ENCODE measurements at places on chromosomes 2 and 18.

DNA sequence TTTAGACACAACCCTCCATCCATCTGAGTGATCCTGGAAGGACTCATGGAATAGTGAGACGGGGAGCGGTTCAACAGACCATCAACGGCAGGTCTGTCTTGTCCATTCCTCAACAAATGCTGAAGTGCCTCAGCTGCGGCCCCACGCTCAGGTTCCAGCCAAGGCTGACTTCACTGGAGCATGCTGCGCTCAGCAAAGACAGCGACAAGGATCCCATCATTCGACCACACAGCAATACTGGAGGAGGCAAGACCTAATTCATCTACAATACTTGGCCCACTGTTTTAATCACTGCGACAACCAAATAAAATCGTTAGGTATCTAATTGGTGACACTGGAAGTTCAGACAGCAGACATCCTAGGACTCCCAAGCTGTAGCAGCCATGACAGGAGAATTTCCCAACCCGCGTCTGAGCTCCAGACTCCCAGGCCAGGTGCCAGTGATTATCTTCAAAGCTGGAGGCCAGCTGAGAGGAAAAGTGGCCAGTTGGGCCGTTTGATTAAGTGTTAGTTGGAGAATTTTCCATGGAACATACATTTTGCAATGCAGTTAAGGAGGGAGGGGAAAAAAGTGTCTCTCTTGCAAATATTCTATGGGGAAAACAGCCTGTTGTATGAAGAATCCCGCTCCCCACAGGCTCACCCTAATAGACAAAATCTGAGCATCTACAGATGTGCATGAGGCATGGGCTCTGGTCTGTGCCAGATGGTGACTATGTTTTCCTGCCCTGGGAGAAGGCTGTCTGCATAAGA lies 92.5 kb upstream of the SLC35G4 start:
- no peak for DNase-seq

- no peak for DNase-seq
These were observed 59.4 kb upstream of the RPE start for GRCh38 chr2:209942936-209943605.

DNA sequence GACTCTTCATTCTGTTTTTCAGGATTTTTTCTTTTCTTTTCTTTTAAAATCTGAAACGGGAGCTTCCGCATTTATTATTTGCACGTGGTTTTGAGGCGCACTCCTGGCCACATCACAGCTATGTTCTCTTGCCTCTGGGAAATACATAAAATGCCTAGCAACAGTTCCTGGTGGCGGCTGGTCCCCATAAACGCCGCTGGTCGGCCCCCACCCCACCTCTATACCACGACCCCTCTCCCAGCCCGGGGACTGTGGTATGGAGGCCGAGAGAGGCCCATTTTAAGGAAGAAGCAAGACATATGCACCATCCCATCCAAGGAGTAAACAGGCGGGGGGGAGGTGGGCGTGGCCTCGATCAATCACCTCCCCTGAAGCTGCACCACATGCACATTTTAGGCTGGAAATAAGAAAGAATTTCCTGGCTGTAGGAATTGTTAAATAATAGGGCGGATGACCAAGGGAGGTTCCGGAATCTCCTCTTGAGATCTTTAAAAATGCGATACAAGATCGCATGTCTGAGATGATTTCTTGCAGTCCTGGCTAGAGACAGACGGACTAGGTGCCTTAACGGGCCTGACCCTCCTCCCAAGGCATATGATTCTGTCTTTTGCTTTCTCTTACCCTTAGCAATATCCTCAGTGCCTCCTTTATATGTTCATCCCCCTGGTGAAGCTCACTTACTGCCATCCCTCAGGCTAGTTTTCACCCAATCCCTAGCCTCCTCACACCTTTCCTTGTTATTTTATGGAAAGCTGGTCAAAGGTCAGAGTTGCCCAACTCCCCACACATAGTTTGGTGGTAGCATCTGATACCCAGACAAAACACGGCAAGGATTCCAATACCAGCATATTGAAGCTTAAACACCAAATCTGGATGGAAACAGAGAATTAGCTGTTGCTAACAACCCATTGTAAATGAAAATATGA lies 82.4 kb downstream of the BCL2 start:
- DNase-seq: no peak

GRCh38 chr2:133135035-133135654 lies 433.1 kb downstream of the NCKAP5 start:
- DNase-seq: no peak

GRCh38 chr18:27860011-27860410 lies 316.9 kb downstream of the CDH2 start:
- DNase-seq: no peak

DNA sequence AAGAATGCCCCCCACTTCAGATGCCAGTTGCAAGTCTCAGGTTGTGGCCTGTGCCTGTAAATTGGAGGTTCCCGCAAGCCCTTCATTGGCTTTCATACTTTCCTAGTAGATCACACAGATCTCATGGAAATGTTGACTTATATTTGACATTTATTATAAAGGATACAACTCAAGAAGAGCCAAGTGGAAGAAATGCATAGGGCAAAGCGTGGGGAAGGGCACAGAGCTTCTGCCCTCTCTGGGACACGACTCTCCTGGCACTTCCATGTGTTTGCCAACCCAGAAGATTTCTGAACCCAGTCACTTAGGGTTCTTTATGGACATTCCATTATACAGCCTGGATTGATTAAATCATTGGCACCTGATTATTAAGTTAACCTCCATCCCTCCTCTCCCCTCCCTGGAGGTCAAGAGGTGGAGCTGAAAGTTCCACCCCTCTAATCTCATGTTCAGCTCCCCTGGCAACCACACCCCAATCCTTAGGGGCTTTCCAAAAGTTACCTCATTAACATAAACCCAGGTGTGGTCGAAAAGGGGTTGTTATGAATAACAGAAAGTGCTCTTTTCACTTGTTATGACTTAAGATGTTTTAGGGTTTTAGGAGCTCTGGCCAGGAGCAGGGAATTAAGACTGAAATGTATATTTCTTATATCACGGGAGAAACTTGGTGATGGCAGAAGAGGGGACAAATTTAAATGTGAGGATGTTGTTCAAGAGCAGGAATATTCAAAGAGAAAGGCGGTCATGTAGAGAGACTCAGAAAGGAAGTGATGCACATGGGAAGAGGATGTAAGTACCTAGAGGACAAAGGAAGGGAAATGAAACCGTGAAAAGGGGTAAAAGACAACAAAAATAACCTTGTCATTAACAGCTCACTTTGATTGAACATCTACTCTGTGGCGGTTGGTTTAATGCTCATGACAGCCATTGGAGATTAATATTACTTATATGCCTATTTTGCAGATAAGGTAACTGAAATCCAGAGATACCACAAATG lies 31.8 kb downstream of the SP100 start:
- no peak for DNase-seq

- DNase-seq: no peak
These were observed 46.6 kb downstream of the MAP2 start for GRCh38 chr2:209470466-209470865.

DNA sequence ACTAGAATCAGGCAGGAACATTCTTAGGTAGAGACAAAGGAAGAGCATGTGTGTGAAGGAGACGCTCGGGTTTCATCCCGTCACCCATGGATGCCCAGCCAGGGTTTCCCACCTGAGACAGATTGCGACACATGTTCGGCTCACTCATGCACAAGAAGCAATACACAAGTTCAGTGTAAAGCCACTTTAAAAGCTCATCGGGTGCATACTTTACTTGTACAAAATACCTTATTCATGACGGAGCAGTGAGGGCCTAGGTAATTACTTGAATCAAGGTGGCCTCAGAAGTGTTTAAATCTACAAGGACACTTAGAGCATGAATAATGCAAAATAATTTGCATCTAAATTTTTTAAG lies 42.0 kb downstream of the ZEB2 start:
- no peak for DNase-seq

DNA sequence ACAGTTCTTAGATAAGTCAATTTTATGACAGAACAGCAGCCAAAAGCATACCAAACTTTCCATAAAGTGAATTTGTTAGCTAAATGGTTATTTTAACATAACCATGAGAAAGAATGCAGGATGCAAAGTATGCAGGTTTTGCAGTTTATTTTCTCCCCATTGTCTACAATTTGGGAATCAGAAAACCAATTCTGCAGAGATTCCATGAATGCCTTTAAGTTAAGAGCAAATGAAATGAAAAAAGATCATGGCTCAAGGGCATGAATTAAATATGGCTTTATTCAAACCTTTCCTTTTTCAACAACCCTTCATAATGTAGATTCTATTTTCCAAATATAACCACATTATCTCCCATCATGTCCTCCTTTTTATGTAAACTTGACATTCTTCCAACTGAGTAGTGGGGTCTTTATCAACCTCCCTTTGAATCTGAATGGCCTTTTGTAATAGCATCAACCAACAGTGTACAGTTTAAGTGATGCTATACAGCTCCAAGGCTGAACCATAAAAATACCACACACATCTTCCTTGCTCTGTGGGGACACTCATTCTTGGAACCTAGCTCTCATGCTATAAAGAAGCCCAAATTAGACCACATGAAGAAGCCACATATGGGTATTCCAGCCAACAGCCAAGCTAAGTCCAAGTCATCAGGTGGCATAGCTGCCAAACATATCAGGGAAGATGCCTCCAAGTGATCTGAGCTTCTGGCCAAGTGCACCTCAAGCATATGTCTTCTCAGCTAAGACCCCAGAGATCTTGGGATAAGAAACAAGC lies 49.8 kb downstream of the PIAS2 start:
- DNase-seq: no peak

DNA sequence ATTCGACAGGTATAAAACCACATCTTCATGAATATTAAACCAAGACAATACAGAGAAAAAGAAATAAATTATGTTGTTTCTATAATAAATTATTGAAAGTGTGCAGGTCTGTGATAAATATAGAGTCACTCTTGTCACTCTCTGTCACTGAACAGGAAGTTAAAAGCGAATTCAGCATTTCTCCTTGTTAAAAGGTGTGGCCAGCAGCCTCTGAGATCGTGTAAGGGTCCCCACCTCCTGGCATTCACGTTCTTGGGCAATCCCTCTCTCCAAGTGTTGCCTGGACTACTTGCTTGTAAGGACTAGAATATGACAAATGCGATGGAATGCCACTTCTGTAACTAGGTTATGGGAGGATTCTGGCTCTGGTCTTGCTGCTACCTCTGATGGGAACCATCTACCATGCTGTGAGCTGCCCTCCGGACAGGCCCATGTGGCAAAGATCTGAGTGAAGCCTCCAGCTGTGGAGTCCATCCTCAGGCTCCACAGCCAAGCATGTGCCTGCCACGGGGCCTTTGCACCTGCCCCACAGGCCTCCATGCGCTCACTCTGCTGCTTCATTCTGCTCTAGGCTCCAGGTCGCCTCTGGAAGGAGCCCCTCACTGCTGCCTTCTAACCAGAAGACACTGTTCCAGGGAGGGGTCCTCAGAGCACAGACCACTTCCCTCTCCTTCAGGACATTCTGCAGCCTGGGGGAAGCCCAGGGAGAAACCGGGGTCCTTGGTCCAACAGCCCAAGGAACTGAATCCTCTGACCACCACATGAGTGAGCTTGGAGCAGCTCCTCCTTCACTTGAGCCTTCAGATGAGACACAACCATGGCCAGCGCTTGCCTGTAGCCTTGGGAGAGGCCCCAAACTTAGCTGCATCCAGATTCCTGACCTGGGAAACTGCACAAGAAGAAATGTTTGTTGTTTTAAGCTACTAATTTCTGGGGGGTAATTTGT lies 202.9 kb upstream of the HDAC4 start:
- DNase-seq: no peak

GRCh38 chr2:165402162-165402561 lies 67.3 kb upstream of the CSRNP3 start:
- DNase-seq: no peak

DNA sequence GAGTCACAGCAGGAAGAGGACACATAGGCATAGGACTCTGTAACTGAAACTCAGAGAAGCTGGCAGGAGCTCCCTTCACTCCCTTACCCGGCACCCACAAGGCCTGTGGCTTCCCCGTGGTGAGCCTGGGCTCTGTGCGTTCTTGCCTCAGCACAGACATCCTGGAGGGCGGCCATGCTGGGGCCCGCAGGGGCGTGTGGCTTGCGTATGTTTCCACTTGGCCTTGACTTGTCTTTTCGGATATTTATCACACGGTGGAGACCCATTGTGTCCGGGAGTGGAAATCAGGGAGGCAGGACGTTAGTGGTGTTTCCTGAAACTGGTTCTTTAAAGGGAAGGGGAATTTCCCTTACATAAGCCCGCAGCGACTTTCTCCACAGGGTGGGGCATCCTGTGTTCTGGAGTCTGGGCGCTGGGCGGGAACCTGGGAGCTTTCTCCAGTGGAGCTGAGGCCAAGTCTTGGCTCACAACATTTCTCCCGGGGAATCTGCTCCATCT lies 49.9 kb upstream of the EML6 start:
- no peak for DNase-seq

DNA sequence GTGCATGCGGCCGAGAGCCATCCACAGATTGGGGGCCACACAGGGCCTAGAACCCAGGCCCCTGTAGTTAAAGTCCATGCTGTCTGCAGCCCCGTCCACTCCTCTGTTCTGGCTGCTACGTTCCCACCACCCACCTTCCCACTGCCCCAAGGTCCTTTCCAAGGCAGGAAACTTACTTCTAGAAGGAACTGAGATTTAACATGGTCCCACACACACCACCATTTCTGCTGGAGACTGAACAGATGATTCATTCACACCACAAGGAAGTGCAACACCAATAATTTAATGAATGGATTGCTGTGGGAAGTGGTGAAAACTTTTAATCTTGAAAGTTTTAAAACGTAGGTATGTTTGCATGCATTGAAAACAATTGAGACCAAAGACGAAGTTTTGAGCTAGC lies 95.2 kb downstream of the LBH start:
- no peak for DNase-seq

- no peak for DNase-seq
These were observed 50.6 kb downstream of the GALNT3 start for GRCh38 chr2:165743442-165743841.

DNA sequence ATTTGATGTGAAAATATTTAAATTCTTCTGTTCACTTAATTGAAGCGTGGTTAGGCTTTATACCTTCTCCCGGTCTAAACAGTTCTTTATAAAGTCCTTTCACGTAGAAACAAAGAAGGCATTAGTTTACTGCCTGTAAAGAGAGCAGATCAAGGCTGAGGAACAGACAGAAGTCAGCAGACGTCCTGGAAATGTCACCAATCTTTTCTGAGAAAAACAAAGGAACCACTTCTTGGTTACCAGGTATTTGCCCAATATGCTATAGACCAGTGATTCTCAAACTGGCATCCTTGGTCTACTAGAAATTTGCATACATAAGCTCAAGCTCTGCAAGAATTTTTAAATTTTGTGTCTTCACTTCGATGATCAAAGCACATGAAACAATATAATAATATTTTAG lies 89.2 kb upstream of the STK17B start:
- no peak for DNase-seq

DNA sequence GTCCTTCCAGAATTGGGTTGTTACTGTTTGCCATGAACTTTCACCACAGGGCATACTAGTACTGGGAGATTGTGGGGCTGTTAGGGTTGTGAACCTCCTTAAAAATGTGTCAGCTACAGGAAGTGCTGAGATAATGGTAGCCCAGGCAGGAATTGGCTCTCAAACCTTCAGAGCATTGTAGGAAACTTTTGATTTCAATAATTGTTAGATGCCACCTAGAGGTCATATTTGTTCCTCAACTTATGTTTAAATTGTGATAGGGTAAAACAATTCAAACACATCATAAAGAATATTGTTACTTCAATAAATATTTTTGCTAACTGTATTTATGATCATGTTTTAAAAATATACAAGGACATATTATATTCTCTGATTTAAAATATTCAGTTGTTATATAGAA lies 594.6 kb downstream of the ADCYAP1 start:
- DNase-seq: no peak
